Cerebellar nuclear complex (tissue), 1 donor: ENCODE measurements at places on chromosomes 7 and 10.

GRCh38 chr7:106243893-106244292 is 40.9 kb downstream of the NAMPT start:
- DNase-seq, result no peak

DNA sequence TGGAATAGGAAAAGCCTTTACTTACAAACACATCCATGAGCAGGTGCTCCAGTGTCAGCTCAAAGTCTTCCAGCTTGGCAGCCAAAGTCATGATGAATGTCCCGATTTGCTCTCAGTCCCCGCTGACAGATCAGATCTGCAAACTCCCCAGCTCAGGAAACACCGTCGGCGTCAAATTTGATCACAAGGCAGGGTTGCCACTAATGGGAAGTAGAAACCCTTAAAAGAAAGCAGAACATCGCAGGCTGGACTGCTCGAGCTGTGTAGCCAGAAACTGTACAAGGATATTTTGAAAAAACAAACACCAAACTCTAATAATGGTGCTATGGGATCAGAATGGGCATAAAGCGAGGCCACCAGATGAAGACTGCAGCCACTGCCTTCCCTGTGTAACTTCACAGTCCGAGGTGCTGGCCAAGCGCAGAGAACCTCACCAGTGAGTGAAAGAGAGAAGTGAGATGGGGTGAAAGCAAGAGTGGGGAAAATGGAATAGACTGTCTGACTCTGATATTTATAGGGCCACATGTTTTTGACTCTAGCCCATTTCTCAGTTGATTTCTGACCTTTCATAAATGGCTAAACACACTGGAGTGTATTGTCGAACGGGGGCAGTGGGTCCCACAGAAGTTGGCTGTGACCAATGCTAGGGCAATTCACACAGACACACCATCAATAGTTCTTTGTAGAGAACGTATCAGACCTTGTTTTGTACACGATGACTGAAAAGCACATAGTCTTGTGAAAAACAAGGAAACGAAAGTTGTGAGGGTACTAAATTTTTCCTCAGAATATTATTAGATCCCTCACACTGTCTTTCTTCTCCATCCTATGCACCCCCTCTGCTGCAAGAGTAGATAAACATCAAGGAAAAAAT is 306.2 kb downstream of the FRMD4A start:
- no peak for DNase-seq

GRCh38 chr10:13321576-13321975 is 21.7 kb upstream of the PHYH start:
- no peak for DNase-seq

DNA sequence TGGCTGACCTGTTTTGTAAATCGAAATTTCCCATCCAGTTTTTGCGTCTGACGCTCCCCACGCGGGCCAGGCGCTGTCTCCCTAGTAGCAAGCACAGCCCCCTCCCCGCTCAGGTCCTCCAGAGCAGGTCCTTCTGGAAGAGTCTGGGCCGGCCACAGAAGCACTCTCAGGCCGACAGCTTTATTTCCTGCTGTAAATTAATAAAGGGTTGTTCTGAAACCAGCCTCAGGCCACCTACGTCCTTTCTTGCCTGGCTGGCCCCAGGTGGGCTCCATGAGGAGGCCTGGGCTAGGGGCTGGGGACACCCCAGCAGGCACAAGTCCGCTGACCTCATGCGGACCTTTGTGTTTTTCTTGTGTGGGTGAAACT is 35.2 kb downstream of the CAMK2B start:
- no peak for DNase-seq

DNA sequence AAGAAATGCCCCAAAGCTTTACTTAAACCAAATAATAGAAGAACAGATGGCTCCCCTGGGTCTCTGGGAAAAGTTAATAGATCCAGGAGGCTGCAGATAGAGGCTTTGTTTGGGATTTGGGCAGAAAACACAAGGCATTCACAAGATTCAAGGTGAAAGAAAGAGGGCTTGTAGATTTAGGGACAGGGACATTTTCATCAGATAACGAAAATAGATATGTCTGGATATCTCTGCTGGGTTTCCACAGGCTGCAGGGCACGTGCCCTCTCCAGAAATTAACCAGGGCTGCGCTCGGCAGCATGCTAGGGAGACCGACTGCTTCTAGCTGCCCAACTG is 14.9 kb downstream of the CARD11 start:
- no peak for DNase-seq
